ENCODE measurements at places on chromosomes 5 and 9.

DNA sequence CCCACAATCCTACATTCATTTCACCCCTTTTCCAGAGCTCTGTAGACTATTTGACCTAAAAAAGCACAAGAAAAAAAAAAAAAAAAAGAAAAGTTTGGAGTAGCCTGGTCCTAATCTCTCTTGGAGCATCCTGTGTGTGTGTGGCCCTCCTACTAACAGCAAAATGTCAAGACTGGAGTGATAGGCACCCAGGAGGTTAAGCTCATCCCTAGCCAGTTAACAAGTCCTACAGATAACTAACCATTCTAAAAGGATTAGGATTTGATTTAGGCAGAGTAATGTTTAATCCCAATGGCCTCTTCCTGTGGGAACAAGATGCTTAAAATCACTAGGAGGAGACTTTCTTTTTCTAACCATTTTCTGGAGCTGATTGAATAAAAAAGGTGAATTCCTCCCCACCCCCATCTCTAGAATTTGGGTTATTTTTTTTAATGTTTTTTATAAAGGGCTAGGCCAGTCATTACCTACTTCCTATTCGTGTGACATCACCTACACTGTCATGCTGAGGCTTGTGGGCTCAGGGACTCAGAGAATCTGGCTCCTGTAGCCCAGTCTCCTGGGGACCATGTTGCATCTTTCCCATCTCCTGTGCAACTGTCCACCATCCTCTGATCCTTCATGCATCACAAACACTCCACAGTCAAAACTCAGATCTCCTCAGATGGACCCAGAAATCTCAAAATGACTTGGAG lies 43.2 kb upstream of the NR3C1 start:
- DNase-seq = no peak

- no peak for DNase-seq
Observed at GRCh38 chr9:87517732-87518131, 20.1 kb downstream of the DAPK1 start.

- DNase-seq = no peak
Observed at GRCh38 chr5:115439042-115439441, 105.5 kb downstream of the FEM1C start.

DNA sequence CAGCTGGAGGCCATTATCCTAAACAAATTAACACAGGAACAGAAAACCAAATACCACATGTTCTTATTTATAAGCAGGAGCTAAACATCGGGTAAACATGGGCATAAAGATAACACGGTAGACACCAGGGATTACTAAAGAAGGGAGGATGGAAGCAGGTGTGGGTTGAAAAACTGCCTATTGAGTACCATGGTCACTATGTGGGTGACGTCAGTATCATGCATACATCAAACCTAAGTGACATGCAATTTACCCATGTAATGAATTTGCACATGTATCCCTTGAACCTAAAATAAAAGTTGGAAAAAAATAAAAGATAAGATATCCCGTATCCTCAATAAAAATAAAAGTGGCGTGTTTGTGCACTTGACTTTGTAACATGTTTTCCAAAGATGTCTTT lies 88.8 kb downstream of the DOCK8 start:
- no peak for DNase-seq

DNA sequence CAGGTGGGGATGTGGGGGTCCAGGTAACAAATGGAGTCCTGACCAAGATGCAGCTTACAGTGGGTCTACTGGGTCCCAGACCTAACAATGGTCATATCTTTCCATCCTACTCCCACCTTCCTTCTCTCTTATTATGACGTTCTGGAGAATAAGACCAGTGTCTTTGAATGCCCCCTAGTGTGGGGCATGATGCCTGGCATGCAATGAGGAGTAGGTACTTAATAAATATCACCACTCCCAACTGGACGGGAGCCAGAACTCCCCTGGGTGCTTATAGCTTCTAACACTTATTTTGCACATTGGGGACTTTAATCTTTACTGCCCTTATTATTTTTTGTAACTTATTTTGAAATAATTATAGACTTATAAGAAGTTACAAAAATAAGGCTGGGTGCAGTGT lies 98.2 kb downstream of the NDFIP1 start:
- no peak for DNase-seq

GRCh38 chr9:91784673-91785446 lies 165.2 kb downstream of the ROR2 start:
- no peak for DNase-seq

Data from activated CD4-positive, alpha-beta T cell treated with anti-CD3 and anti-CD28 coated beads, Interleukin-2, Interleukin-4, amounts not matched to agents 100 ng/mL and 50 ng/mL, durations not matched to agents 16 hours and 8 hours (primary cell).